ENCODE measurements at places on chromosomes 7 and 10.
A peak's percentile ranks its signal among the peaks of the same experiment; 100 is the strongest.

DNA sequence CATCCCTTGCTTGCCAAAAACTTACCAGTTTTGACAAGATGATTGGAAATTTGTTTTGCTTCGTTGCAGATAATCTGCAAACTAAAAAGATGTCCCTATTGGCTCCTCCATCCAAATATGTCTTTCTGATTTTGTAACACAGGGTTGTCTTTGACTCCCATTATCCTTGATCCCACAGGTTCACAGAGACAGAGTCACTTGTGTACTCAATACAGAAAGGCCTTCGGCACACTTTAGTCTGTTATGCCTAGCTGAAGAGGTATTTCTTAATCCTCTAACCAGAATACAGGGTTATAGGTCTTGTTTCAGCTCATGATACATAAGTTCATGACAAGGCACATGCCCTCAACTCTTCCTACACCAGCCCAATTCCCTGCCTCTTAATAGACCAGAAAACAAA is 10.7 kb upstream of the CNNM1 start:
- no peak for DNase-seq

DNA sequence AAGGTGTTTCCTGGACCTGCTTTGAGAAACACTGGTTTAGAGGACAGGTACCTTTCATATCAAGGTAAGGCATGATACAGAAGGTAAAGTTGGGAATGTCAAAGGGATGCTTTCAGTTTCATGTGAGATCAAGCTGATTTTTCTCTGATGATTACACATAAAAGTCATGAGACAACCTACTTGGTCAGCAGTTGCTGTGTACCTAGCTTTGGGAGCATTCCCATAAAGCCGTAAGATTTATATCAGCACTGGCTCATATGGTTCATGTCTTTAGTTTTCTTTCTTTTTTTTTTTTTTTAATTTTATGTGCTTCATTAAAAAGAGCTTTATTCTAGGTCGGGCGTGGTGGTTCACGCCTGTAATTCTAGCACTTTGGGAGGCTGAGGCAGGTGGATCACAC is 265.3 kb upstream of the LRGUK start:
- DNase-seq = no peak

- no peak for DNase-seq
Observed at GRCh38 chr10:62992145-62992721, 140.9 kb upstream of the NRBF2 start.

DNA sequence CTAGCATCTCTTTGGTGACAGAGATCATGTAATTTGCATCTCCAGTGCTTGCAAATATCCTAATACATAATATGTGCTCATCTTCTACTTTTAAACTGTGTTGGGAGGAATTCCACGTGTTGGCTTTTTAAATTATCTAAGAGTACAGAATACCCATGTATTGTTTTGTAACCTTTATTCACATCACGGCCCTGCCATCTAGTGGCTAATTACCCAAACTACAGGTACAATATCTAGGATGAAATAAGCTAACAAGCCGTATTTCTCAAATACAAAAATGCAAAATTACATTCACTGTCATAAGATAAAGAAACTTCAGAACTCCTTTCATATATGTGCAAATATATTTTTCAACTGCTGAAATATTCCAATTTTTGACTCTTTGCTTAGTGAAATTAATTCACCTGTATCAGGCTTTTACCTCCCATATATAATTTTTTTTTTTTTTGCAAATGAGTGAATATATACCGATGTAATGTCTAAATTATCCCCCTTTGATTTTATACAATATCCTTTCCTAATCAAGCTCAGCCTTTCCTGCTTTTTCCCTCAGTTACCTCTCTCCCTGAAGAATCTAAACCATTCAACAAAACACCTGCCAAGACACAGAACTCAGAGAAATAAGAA is 30.3 kb upstream of the LSM8 start:
- no peak for DNase-seq

DNA sequence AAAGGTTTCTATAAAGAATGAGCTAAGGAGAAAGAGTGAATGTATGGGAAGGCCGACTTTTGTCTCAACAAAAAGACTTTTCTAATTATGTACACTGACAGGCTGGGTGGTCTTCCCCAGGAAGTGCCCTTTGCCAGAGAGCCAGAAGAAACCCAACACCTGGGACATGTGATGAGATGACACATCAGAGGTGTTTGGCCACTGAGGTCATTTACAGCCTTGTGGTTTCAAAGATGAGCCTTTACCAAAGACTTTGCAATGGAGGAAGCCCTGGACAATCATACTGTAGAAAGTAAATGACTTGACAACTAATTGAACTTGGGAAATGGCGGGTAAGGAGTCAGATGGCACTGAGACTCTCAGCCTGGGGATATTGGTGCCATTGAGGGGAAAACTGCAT is 3.4 kb upstream of the NRG3 start:
- no peak for DNase-seq

- no peak for DNase-seq
Observed at GRCh38 chr7:132546366-132547127, 29.7 kb downstream of the PLXNA4 start.

GRCh38 chr7:49638166-49638565 is 135.3 kb upstream of the VWC2 start:
- no peak for DNase-seq

- no peak for DNase-seq
Observed at GRCh38 chr7:157952841-157953645, 616.2 kb downstream of the DNAJB6 start.

- no peak for DNase-seq
Observed at GRCh38 chr7:157683747-157684156, 346.9 kb downstream of the DNAJB6 start.

GRCh38 chr7:96694082-96694481 is 15.6 kb downstream of the SEM1 start:
- no peak for DNase-seq

GRCh38 chr10:79488336-79488735 is 24.0 kb upstream of the EIF5AL1 start:
- DNase-seq = peak; percentile 75

- peak; percentile 33 for DNase-seq
Observed at GRCh38 chr10:132447446-132448247, 50.6 kb downstream of the PWWP2B start.

DNA sequence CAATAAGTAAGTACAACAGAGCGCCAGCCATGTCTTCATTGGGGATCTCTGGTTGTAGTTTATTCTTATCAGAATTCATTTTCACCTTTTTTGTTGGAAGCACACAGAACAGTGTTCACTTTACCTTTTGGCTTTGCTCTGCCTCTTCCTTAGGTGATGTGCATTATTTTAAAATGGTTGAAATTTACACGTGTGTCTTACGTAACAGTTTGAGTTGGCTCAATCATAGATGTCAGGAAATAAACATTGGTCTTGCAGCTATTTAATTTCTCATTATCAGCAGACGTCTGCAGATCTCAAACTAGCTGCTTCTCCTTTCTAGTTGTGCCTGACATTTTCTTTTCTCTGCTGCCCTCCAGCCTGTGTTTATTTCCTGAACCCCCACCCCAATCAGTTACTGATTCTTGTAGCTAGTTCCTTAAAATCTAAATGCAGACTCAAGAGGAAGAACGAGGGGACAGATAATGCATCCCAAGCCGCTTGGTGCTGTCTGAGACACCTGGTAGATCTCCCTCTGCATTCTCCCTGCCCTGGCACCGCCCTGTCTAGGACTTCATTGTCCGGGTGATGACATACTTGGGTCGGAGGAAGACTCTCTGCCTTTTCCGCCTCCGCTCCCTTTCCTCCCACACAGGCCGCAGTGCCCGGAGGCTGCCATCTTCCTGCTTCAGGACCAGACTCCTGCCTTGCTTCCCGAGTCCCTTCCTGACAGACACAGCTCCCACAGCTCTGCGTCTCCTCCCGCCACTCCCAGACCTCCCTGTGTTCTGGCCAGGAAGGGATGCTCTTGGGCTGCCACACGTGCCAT is 108.2 kb downstream of the ANKRD61 start:
- no peak for DNase-seq

DNA sequence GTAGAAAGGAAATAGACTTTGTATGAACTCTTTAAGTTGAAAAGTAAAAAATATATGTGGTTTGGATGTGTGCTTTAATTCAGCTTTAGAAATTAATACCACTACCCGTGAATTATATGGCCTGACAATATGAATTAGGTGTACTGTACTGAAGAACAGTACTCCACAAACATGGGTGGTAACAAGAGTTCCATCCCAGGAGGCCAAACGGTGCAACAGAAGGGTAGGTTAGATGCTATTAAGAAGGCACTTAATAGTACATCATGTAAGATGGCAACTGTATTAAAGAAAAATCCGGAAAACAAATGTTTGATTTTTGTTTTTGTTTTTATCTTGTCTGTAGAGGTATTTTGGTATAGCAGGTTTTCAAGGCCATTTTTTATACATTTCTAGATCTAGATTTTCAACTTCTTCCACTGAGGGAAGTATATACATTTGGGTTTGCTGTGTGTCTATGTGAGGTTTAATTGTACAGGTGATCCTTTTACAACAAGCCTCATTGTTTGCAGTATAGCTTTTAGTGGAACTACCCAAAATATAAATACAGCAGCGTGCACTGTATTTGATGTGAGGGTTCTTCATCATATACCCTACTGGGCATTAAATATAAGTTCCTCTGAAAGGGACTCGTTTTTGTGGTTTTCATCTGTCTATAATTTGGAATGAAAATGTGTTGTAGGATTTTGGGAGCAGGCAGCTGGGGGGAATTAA is 115.7 kb downstream of the SVOPL start:
- no peak for DNase-seq

- no peak for DNase-seq
Observed at GRCh38 chr7:121192834-121193233, 136.0 kb upstream of the WNT16 start.

DNA sequence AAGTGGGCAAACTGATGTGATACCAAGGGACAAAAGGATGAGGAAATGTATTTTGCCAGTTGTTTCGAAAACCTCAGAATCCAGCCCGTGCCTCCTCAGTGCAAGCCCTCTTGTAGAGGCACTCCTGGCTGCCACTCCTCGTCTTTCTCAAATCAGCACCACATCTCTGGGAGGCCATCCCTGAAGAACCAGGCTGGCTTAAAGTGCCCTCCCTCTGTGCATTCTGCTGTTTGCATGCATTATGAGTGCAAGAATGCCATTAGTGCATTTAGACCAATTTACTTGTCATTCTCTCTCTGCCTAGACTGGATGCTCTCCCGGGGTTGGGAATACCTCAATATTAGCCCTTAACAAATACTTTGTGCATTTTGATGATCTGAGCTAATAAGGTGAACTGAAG is 19.9 kb upstream of the FAM180A start:
- DNase-seq = no peak

DNA sequence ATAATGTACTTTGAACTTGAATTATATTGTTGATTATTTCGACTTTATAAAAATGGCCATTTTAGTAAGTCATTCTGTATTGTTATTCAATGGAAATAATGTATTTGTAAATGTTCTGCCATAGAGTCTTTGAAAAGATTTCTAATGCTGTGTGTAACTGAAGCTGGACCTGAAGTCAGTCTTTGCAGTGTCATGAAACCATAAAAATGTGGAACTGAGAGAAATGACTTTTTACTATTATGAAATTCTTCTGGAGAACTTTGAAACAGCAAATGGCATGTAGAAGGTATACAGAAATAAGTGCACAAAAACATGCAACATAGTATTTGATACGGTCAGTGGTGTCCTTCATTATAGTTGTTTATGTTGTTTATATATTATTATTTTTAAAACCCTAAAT is 59.7 kb upstream of the ADRA2A start:
- no peak for DNase-seq

DNA sequence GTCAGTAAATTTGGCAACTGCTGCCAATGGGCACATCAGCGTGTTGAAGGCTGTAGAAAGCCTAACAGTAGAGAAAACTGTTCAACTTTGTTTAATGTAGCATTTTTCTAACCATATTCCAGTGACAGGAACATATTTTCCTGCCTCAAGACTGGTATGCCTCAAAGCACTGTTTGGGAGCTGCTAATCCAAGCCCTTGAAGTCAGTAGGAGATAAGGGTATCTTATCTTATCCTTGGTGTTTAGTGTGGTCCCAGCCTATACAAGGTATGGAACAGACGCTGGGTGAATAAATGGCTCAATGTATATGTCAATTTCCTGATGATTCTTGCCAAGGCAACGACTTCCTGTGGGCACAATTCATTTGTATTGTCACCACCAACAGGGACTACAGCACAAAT is 97.5 kb upstream of the CREB5 start:
- no peak for DNase-seq

DNA sequence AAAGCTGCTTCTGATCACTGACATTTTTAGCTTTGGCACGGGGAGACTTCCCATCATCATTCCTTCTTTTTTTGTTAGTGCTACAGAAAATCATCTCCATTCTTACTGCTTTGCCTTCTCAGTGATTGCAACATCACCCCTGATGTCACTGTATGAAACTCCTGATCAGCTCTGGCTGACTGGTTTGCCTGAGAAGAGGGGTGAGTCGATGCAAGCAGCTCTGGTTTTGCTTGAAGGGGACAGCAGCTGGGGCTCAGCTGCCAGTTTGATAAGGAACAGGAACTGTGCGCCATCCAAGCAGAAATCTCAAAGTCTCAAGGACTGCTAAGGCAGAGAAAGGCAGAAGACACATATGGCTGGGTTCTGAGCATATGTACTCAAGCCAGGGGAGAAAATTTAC is 808.5 kb upstream of the CELF2 start:
- no peak for DNase-seq

- peak; percentile 7 for DNase-seq
Observed at GRCh38 chr7:19713676-19714075, 4.8 kb upstream of the POLR1F start.

DNA sequence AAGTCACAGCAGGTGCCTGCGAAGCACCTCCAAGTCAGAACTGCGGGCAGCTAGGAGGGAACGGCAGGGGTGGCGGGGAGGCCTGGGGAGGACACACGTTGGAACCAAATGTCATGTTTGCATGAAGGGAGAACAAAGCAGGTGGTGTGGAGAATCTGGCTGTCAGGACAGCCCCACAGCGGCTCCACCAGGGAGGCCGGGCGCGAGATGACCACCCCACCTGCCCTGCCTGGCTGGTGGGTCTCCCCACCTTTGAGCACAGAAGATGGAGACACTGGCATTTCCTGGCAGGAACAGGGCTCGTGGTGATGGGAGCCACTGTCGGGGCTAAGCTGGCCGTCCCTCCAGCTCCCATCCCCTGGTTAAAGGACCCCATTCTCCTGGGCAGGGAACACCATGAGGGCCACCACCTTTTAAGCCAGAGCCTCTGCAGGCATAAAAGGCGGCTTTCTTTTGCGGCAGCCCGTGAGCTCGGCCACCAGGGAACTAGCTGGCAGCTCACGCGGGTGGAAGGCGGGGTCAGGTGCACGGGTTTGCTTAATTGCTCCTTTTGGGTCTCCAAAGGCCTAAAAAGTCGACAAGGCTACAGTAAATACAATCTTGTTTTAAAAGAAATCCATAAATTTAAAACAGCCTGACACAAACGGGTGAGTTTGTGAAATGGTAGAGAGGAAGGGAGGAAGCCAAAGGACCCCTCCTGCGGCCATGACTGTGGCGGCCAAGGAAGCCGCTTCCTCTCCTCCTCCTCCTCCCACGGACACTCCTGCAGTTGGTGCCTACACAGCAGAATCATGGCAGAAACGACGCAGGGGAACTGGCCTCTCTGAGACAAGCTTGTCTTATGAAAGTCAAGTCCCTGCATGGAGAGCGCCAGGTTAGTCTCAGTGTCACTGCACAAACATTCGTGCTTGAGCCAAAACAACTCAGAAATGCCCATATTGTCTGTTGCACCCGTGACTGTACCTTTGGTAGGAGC is 213.8 kb downstream of the DNAJB6 start:
- DNase-seq = no peak
